ENCODE measurements at places on chromosomes 12 and 14. TPM values are rescaled to one million over a fixed set of nuclear protein-coding genes. Genes with fewer than 3 reads are reported as not detected.

DNA sequence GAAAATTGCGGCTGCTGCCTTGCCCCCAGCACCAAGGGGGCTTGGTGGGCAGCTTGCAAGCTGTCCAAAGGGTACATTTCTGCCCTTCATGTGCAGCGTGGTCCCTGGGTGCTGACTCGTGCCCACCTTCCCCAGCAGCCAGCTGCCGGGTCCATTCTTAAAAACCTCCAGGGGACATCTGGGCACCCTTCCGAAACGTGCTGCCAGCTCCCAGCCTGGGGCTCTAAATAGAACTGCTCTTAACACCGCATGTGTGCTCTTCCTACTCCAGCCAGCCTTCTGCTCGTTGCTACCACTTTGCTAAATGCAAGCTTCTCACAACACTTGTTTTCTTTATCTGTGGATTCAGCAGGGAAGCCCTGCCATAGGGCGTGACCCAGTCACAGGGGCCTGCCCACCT, 66.0 kb downstream of the RIMBP2 start:
- DNase-seq = no peak

DNA sequence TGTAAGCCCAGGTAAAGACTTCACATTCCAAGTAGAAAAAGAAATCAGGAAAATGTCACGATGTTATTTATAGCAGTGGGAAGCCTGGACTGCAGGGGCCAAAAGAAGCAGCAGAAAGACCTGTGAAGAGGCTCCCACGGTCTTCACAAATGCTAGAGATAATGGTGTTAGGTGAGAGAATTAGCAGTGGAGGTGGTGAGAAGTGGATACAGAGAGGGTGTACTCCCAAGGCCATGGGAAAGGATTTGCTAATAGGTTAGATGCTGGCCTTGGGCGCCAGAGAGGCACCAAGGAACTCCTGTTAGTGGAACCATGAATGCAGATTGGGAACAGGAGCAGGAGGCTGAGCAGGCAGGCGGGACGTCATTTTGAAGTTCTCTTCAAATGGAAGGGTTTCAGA, 386.1 kb downstream of the C12orf75 start:
- no peak for DNase-seq

GRCh38 chr14:32350020-32350419, 20.9 kb downstream of the AKAP6 start:
- no peak for DNase-seq

DNA sequence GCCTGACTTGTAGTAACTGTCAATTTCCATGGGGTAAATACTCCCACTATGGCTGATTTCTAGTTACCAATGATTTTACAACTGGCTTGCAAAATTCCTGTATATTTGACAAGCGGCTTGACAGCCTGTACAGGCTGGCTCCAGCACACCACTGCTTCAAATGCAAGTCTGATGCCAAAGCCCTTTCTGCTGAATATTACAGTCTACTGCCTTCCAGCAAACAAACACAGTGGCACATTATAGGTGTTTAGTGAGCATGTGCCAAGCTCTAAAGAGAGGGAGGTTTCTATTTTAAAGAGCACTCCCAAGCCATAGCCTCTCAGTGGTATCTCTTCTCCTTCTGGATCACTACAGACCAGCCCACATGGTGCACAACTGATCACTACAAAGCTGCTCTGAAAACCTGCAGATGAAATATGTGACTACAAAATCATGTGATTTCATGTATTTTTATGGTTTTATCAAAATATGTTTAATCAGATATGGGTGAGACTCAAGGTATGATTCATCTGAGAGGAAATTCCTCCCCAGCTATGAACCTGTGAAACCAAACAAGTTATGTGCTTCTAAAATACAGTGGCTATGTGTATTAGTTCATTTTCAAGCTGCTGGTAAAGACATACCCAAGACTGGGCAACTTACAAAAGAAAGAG, 101.5 kb downstream of the RPAP3 start:
- DNase-seq = no peak

DNA sequence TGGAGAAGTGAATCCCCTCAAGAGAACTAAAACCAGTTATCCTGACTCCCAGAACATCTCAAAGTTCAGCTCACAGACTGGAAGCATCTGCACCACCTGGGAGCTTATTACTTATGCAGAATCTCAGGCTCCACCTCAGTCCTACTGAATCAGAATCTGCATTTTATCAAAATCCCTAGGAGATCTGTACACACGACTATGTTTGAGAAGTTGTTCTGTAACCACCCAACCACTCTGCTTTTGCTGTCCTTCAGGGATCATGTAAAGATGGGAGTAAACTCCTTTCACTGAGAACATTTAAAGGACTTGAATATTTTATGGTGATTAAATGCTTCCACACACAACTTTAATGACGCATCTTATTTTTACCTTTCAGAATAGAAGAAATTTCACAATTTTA, 98.0 kb downstream of the KIF21A start:
- no peak for DNase-seq

DNA sequence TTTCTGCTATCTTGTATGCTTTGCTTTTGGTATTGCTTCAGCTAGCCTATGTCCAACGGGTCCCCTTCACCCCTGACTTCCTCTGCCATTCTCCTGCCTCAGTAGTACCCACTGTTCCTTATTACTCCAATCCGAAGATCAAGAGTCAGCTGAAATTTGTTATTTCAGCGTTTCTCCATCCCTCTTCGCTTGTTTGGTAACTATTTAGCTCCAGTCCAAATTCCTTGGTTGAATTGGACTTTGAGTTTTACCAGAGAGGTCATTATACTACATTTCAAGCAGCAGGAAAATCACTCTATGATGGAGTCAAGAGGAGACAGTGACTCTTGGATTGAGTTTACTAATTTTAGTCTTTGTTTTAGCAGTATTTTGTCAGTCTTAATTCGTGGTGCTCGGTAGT, 4.5 kb downstream of the ETFBKMT start:
- no peak for DNase-seq

DNA sequence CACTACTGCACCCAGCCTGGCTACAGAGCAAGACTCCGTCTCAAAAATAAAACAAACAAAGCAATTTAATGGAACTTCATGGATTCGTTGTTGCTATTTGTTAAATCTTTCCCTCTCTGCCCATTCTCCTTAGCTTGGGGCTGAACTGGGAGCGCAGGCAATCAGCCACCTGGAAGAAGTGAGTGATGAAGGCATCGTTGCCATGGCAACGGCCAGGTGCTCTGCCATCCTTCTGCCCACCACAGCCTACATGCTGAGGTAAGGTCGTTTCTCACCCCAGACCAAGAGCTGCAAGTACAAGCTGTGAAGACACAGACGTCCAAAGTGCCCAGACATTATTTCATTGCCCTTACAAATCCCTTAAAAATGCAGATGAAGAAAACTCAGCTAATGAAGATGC, 19.1 kb downstream of the AMDHD1 start:
- DNase-seq = no peak

DNA sequence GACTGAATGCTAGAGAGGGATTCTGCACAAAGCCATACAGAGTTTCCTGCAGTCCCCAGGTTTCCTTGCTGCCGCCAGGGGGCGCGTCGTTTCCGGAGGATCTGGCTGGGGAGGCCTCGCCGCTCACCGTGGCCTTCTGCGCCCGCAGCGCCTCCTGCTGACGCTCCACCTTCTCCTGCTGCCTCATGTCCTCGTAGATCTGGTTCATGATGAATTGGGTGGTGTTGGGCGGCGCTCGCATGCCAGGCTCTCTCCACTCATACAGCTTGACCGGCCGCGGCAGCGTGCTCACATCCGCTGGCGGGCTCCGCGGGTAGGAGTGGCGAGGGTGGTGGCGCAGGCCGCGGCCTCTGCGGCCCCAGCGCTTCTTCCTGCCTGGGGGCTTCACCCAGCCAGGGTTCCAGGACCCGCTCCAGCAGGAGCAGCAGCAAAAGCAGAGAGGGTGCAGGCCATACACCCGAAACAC, 987 bp downstream of the CCER1 start:
- DNase-seq = no peak

DNA sequence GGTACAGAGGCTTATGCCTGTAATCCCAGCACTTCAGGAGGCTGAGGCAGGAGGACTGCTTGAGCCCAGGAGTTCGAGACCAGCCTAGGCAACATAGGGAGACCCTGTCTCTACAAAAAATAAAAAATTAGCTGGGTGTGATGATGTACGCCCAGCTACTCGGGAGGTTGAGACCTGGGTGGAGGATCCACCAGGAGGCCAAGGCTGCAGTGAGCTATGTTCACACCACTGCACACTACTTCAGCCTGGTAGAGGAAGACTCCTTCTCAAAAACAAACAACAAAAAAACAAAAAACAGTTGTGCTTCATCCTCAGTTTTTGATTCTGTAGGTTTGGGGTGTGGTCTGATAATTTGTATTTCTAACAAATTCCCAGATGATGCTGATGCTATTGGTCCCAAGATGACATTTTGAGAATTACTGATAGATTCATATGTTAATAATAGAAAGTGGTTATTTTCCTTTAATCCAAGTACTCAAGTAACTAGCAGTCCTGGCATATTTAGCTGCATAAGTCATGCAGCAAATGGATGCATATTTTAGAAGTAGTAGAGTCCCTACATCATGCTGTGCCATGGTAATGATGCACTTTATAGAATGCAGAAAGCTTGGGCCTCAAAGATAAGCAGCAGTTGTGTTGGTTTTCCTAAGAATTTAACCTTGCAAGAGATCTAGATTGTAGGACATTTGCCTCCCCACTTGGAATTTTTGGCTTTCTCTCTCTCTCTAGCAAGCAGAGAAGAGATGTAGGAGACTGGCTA, 76.1 kb upstream of the PAWR start:
- DNase-seq = no peak

GRCh38 chr14:56349960-56350359, 229.6 kb upstream of the TMEM260 start:
- no peak for DNase-seq

DNA sequence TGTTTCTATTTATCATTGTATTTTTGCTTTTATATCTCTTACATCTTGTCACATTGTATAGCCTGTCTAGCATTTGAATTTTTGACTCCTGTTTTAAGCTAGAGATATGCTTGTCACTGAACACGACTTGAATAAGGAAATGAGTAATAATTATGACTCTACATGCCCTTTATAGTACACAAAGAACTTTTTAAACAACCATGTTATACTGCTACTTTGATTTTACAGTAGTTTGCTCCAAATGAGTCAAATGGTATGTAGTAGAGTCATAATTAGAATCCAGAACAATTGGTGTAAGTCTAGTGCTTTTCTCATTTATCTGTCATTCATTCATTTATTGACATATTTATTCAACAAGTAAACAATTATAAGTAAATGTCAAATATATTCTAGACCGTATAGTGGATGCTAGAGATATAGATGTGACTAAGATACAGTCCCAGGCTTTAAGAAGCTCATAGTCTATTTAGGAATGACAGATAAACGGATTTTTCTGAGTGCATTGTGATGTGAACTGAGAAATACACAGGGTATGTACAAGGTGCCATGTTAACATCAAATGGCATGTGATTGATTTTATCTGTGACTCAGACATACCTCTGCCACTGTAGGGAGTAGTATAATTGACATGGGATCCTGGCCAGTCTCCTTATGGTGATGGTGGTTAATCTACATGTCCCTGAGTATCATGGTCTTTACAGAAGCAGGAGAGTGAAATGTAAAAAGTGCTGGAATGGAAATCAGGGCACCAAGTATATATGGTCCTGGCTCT, 799.7 kb downstream of the DIO2 start:
- DNase-seq = no peak

DNA sequence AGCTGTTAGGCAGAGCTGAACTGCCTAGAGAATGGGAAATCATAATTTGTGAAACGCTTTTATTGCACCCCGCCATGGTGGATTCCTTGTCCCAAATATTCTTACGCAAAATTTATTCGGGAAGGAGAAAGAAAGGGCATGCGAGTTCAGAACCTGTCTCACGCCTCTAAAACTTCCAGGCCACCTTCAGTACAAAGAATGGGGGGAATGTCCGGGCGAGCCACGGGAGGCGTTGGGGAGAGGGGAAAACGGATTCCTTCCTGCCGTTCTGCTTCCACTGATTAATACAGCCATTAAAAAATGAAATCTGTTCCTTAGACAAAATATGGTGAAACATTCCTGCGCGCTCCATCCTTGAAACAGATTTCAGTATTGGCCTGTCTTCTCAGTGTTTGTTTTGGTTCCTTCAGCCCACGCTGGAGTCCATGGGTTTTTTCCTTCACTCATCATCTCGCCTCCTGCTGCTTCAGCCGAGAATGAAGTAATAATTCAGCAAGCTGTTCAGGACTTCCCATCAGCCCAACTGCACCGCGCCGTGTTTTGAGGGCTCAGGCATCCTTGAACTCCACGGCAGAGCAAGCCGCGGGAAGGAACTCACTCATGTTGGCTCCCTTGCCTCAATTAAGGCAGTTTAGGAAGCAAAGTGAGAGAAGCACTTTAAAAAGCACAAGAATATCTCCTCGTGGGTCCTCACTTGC, 47.7 kb upstream of the CDKN3 start:
- DNase-seq = no peak

DNA sequence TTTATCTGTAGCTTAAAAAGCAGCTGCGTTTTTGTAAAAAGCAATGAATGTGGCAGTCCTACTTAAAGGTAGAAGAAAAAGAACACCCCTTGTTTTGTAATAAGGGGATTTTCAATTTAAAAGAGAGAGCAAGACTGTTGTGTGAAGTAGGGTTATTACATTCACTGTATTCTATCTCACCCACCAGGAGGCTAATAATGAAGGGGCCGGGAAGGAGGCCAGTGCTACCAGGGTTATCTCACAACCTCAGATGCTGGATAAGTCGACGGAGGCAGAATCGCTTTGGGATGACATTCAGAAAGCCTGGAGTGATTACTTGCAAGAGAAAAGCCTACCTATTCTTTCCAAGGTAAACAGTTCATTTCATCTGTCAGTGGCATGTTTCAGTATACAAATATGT, 97.7 kb downstream of the RMST start:
- DNase-seq = no peak

- no peak for DNase-seq
Observed at GRCh38 chr12:105205322-105206048, 30.5 kb downstream of the APPL2 start.

DNA sequence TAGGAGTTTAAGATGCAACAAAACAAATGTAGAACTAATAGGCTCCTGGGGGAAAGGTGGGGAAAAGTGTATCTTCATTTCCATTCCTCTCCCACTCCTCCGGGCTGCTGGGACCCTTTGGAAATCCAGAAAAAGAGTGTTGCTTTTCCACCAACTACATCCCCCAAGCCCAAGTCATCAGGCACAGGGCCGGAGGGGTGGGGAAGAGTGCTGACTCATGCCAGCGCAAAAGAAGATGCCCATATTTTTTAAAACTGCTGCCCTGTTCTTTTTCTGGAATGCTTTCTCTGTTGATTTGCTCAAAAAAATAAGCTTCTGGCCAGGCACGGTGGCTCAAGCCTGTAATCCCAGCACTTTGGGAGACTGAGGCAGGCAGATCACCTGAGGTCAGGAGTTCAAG, 70.9 kb downstream of the TBK1 start:
- no peak for DNase-seq

PPM1H gene
- total RNA-seq = 6.8 TPM

IRF2BPL gene
- total RNA-seq = 44.3 TPM

IFNG-AS1 gene
- total RNA-seq = not detected

HECTD4 gene
- 54.8 TPM for total RNA-seq

KLHL33 gene
- 0.47 TPM for total RNA-seq

PLEKHD1 gene
- total RNA-seq = 0.47 TPM
